ENCODE measurements at places on chromosomes 4 and X.

- no peak for DNase-seq
These were observed 814.2 kb downstream of the PDHA2 start for GRCh38 chr4:96654045-96654444.

DNA sequence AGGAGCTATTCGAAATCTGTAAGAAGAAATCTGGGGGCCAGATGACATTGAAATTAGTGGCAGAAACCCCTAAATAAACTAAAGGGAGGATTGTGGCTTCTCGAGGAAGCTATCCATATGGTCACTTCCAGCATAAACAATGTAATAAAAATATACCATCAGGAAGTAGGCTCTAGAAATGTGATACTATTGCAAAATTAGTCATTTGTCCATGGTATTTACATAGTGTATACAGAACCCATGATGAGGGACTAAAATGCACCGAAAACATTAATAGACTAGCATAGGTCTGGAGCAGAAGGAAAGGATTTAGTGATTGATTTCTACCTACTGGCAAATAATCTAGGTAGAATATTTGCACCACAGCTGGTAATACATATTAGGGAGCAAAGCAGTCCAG lies 1344.0 kb downstream of the FSTL5 start:
- DNase-seq: no peak

DNA sequence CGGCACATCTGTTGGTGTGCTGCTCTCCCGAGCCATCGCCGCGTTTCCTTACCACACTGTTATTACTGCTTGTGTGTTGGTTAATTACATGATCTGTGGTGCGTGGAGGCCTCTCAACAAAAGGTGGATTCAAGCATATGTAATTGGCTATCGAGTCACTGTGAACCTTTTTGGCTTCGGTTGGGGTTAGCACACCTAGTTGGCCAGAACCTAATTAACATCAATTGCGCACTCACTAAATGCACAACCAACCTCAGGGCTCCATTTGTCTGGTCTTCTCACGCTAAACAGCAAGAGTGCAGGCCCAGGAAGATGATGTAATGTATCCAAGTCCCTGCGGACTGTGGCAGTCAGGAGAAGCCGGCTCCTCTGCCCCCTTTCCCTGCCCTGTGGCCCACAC lies 17.4 kb downstream of the ENPP6 start:
- no peak for DNase-seq

DNA sequence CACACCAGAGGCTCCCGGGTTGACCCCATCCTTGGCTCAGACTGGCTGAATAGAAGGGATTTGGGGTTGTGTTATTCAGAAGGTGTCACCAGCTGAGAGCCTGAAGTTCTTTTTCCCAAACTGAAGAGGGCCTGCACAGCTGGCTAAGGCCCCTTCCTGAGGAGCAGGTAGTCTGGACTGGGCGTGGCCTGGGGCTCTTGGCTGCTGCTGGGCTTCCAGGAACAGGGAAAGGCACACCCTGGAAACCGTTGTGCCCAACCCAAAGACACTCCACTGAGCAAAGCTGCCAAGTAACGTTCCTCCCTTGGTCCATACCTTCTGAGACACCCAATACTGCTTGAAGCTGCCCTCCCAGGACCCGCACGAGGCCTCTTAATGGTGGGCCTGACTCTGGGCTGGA lies 8.3 kb upstream of the CXCR3 start:
- no peak for DNase-seq
